ENCODE measurements at places on chromosomes 3 and 15.

DNA sequence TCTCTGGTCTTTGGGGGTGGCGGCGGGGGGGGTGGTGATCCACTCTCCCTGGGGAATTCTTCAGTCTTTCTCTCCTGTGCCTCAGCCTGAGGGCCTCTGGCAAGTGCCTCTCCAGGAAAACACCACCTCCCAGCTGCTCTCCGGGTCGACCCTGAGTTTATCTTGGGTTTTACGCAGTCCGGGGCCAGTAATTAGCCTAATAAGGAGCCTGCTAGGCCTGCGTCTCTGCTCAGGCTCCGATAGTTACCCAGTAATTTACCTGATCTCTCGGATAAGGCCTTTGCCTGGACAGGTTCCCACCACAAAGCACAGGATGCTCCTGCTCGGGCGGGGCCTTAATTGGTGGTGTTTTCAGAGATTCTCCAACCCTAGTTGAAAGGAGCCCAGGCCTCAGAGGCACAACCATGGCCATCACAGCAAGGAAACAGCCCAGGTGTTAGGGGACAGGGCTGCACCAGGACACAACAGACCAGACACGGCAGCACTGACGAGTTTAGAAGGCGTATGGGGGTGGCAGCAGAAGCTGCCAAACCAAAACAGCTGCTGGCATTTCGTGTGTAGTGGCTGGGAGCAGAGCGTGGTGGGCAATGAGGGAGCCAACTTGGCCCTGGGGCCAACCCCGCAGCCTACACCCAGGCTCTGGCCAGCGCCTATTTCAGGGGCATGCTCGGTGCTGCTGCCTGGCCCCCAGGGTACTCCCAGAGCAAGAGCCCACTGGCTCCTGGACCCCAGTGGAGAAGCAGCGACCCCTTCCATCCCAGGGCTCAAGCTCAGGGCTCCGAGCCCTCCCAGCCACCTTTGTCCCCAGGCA lies 71.4 kb downstream of the KLF13 start:
- DNase-seq, result no peak

GRCh38 chr3:196287090-196287439 lies 461 bp downstream of the PCYT1A start:
- DNase-seq, result no peak

GRCh38 chr15:45891766-45892165 lies 256.9 kb downstream of the SQOR start:
- no peak for DNase-seq

- no peak for DNase-seq
These were observed 683 bp downstream of the UBE2Q2 start for GRCh38 chr15:75843678-75844581.

DNA sequence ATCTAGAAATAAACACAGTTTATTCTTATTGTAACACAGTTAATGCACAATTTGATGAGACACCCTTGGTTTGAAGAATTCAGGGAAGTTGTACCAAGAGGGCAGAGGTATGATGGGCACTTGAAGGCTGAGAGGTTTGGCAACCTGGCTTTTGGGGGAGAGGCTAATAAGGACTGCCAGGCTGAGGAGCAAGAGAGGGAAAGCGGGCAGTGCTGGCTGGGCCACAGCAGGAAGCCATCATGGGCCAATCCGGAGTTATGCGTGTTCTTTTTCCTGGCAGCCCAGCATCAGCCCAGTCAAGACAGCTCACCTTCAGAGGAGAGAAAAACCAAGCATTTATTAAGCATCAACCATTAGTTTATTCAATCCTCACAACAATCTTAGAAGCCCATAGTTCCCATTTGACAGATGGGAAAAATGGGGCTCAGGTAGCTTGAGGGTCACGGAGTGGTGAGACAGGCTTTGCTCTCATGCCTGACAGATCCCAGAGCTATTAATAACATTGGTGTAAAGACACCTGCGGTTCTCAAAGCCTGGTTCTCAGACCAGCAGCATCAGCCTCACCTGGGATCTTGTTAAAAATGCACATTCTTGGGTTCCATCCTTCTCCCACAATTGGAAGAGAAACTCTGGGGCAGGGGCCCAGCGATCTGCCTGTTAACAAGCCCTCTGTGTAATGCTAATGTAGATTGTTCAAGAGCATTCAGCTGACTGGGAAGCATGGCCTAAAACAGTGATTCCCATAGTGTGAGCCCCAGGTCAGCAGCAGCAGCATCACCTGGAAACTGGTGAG lies 183.7 kb downstream of the NTRK3 start:
- no peak for DNase-seq

- no peak for DNase-seq
These were observed 13.6 kb downstream of the MRPS25 start for GRCh38 chr3:15051531-15051930.

GRCh38 chr3:108092501-108092900 lies 1.7 kb upstream of the CD47 start:
- no peak for DNase-seq

DNA sequence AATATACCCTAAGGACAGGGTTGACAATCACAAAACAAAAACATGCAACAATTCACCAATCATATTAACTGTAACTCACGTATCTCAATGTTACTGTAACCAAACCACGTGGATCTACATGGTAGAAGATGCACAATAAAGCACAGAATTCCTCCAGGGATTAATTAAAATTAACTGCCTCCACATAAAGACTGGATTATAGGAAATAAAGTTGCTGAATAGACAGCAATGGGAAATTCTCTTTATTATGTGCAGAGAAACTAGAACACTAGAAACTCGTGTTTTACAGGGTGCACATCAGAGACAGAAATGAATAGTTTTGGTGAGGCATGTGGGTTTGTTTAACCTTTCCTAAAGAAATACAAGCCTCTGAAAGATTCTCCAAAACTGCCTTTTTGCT lies 696.3 kb downstream of the EPHA3 start:
- no peak for DNase-seq

DNA sequence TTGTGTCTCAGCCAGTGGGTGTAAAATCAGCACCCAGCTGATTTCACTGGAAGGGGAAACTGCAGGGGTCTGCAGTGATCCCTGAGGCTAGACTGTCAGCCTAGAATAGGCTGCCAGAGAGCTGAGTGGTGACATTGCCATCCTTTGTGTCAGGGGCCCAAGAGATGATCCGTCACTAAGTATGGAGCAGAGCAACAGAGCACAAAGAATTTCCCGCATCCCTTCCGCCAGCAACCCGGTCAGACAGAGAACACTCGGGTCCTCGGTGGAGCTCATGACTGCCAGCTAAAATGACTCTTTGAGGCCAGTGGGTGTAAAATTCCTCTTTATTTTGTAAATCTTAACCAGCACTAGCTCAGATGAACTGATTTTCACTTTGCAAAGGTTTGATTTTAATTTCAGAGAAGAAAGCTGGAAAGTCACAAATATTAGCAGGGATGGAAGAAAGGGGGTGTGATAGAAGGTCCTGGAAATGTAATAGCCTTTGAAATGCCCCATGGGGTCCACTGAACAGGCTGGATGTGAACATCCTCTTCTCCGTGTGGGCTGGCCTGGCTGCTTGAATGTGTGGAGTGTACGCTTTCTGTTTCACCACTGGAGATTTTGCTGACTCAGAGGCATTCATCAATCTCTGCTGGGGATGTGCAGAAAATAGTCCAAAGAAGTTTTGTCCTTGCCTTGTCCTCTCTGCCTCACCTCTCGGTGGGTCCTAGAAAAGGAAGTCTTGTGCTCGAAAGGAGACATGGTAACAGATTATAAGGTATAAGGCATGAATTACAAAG lies 138.8 kb downstream of the SV2B start:
- no peak for DNase-seq

DNA sequence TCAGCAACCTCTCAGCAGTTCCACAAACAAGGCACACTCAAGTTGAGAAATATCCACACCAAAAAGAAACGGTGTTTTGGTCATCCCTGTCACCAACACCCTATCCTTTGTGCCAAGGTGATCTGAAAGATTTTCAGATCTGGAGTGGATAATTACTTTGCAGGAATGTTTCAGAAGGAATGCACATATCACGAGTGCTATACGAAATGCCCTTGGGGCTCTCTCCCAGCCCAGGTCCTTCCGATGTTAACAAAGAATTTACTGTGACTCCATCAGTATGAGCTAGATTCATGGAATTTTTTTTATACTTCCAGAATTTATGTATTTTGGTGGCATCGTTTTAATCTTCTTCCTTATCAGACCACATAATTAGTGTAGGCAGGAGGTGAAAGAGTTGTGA lies 105.0 kb downstream of the GRM7 start:
- no peak for DNase-seq

- DNase-seq, result no peak
These were observed 384.3 kb downstream of the ROBO1 start for GRCh38 chr3:79383402-79384012.

- DNase-seq, result no peak
These were observed 117.2 kb downstream of the GOLIM4 start for GRCh38 chr3:167978486-167978885.

DNA sequence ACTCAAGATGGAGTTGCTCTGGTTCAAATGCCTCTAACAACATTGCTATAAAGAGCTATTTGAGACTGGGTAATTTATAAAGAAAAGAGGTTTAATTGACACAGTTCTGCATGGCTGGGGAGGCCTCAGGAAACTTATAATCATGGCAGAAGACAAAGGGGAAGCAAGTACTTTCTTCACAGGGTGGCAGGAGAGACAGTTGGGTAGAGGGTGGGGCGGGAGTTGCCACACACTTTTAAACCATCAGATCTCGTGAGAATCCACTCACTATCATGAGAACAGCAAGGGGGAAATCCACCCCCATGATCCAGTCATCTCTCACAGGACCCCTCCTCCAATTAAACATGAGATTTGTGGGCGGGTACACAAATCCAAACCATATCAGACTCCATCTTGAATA lies 30.7 kb downstream of the MAP2K5 start:
- no peak for DNase-seq

GRCh38 chr3:89606151-89606550 lies 498.7 kb downstream of the EPHA3 start:
- DNase-seq, result no peak

GRCh38 chr3:190811775-190812480 lies 50.6 kb downstream of the GMNC start:
- DNase-seq, result no peak

DNA sequence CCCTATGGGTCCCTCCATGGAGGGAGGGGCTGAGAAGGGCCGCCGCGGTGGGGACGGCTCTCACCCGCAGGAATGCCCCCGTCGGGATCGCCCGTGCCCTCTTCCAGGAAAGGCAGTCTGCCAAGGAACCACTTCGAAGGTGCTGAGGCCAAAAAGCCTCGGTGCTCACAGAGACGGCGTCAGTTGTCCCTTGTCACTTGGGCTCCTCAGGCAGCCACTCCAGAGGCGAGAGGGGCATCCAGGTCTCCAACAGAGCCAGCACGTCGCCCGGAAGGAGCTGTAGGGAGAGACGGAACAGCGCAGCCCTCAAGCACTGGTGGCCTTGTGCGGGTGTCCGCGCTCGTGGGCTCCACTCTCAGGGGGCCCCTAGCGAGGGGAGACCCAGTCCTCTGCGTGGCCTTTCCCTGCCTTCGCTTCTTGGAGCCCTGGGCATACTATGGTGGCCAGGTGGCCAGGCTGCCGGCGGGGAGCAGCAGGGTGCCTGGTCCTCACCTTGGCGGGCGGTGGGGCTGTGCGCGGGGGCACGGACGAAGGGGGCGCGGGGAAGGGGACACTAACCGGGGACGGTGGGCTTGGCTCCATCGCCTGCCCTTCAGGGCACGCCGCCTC lies 994 bp downstream of the MESP1 start:
- no peak for DNase-seq

DNA sequence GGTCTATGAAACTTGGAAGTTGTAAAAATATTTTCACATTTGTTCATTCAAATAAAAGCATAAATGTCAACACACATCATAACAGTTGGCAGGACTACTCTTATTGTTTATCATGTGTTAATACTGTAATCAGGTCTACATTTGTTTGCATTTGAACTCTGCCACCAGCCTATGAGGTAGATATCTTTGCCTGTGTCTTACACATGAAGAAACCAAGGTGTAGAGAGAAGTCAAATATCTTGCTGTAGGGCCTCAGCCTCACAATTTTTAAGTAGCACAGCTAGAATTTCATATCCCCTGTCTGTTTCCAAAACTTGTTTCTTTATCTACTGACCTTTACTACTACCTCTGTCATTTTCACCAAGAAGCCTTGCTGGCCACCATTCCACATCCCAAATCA lies 161.9 kb downstream of the ZIC4 start:
- DNase-seq, result no peak

DNA sequence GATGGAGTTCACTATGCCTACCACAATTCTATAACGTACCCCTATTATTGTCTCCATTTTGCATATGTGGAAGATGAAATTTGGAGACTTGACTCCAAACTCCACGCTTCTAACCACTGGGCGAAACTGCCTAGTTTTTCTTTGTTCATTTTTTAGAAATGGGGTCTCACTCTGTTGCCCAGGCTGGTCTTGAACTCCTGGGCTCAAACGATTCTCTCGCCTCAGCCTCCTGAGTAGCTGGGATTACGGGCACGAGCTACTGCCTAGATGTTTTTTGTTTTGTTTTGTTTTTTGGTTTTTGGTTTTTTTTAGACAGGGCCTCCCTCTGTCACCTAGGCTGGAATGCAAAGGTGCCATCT lies 584 bp upstream of the RPL32 start:
- no peak for DNase-seq

DNA sequence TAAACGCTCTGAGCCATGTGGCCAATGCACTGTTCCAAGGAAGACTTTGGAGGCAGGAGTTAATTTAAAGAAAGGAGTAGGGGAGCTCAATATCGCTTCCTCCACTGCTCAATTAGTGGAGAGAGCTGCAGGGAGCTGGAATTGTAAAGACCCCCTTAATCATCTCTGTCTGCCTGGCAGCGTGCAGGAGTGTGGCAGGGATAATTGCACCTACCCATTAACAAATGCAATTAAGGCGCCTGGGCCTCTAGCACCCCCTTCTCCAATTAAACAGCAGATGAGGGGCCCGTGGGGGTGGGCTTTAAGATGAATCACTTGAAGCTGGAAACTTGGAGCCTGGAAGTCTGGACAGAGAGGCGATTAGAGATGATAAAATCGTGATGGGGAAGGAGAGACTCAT lies 61.7 kb upstream of the GLCE start:
- no peak for DNase-seq

DNA sequence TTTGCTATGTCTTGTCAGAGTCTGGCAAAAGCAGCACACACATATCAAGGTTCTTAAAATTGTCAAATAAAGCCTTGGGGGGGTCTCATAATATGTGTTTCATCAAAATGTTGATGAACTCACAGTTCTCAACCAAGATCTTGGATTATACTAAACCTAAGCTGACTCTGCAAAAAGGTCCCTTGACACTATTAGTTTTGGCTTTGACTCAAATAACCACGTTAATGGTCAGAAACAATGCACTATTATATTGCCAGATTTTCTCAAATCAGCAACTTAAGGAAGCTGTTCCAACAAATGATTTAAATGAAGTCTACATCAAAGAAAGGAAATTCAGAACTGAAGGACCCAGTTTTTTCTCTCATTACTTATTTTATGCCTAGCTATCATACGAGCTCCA lies 1063.9 kb downstream of the ROBO1 start:
- DNase-seq, result no peak

DNA sequence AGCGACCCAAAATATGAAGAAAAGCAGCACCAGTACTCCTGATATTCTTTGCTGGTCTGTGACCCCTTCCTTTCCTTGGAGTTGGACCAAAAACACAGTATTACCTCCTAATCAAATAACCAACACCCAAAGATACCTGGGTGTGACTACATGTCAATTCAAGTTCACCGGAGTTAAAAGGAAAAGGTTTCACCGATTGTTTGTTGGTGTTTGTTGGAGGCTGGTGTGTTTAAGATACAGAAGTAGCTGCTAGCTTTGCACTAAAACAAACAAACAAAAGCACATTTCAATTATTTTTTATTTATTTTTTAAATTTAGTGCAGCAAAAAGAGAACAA lies 81.5 kb downstream of the MYO1E start:
- DNase-seq, result no peak

All from activated CD8-positive, alpha-beta memory T cell treated with anti-CD3 and anti-CD28 coated beads for 1 hour (primary cell).